Esophagus mucosa (tissue), 1 donor: ENCODE measurements at places on chromosomes 2 and 18. TPM values are rescaled to one million over a fixed set of nuclear protein-coding genes. Genes with fewer than 3 reads are reported as not detected.

Gene TUBA4A
- 138 TPM for total RNA-seq

Gene LRATD1
- 74.7 TPM for total RNA-seq

GRCh38 chr2:200600549-200601225 lies 14.9 kb downstream of the AOX1 start:
- no peak for ATAC-seq

DNA sequence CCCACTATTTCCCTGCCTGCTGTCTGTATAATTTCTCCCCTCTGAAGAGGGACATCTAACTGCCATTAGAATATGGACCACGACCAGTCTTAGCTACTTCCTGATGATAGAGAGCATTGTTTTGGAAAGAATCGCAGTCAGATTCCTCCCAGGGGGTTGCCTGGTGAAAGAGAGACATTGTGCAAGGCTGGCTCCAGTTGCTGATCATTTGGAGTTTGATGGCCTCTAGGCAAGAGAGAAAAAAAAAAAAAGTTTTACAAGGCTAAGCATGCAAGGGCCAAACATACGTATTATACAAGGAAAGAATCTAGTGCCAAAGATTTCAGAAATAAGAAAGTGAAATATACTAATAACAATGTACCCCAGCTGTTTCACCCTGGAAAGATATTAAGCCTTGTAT lies 182.2 kb downstream of the CMPK2 start:
- no peak for ATAC-seq

DNA sequence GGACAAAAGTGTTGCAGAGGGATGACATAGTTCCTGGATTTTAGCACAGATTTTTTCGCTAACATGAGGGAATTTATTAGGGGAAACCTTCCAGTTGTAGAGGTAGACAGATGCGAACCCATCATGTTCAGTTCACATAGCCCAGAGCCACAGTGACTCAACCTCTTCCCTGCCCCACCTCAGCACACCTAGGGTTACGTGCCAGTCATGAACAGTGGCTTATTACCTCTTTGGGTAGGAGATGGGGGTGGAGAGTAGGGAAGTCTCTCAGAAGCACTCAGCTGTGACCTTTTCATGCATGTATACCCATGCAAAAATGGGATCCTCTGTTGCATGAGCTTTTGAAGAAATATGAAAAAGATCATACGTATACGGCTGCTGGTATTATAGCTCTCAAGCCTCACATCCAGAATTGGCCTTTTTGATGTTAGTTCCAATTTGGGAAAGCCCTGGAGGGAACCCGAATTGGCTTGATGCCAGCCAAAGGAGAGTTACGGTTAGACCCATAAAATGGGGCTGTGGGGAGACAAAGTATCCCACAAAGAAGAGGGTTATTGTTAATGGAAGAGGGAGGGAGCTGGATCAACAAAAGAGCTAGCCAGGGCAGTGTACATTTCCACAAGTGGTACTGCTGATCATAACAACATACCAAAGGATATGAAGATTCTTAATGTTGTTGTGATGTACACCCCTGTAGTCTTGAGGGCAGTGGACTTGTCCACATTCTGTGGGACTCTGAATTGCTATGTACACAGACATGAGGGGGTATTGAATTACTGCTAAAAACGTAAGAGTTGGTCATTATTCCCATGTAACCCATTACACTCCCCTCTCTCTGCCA lies 4.9 kb downstream of the TANC1 start:
- peak; percentile 74 for ATAC-seq
